ENCODE measurements at places on chromosomes 6 and 20.

DNA sequence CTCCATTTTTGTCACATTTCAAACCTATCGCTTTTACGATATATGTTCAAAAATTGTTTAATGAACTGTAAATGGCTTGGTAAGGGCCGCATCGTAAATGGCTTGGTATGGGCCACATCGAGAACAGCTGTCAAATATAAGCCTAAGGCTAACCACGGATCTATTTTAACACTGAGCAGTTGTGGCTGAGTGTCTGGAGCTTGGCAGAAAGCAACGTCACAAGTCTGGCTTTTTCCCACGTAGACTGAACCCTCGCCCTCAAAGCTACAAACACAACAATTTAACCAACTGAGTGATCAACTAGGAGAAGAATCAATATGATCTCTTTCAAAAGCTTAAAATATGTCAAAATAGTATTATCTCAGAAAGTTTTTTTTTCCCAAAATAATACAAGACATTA is 71.4 kb upstream of the PRSS16 start:
- peaks cover 18% of the 10 kb centered on the region for H3K4me1 ChIP-seq
- H3K27ac ChIP-seq, result peak overlapping the region; percentile 97
- no peaks in the 10 kb centered on the region for H3K36me3 ChIP-seq
- DNase-seq, result peak; percentile 34
- H3K27me3 ChIP-seq, result peaks cover 4% of the 10 kb centered on the region

- peak overlapping the region; percentile 82 for H3K27ac ChIP-seq
- no peaks in the 10 kb centered on the region for H3K36me3 ChIP-seq
- no peaks in the 10 kb centered on the region for H3K27me3 ChIP-seq
- peak overlapping the region; percentile 73 for H3K4me3 ChIP-seq
These were observed 17.8 kb upstream of the ZNF217 start for GRCh38 chr20:53611449-53611894.

DNA sequence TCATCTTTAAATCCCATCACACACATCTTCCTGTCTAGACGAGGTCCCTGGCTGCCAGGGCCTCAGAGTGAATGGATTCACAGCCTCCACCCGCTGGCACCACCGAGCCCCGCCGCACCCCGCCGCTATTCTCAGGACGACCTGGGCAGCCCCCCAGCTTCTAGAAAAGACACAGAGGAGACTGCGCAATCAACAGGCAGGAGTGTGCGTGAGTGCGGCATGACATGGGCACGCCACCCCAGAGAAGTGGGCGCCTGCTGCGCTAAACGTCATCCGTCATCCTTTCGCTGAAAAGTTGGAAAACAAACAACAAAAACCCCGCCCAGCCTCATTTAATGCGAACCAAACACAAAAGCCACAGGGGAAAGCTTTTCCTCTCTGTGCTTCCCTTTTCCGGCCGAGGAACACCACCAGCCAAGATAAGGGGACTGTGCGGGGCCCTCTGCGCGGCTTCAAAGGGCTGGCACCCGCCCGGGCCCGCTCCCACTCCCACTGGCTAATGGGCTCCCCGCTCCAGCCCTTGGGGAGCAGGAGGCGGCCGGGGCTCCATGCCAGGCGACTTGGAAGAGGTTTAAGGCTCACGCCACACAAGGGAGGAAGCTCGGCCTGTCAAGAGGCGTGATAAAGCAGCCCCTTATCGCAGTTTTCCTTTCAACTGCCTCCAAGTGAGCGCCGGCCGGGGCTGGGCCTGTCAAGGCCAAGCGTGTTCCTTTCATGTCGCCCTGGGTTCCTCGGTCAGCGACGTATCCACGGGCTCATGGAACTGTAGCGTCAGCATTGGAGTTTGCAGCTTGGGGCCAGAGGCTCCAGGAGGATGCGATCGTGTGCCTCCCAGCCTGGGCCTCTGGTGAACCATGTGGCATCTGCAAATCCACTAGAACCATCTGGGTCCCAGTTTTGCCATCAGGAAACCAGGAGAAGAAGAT is 50.1 kb downstream of the NFATC2 start:
- no peak overlapping the region for H3K4me3 ChIP-seq
- peaks cover 5% of the 10 kb centered on the region for H3K27me3 ChIP-seq
- H3K36me3 ChIP-seq, result no peaks in the 10 kb centered on the region
- DNase-seq, result no peak

- no peaks in the 10 kb centered on the region for H3K36me3 ChIP-seq
- DNase-seq, result no peak
- no peak overlapping the region for H3K27ac ChIP-seq
- H3K4me3 ChIP-seq, result no peak overlapping the region
- H3K27me3 ChIP-seq, result peaks cover 47% of the 10 kb centered on the region
These were observed 6.6 kb downstream of the SLC52A3 start for GRCh38 chr20:761418-762381.

- peaks cover 17% of the 10 kb centered on the region for H3K36me3 ChIP-seq
- H3K4me1 ChIP-seq, result no peaks in the 10 kb centered on the region
- peaks cover 44% of the 10 kb centered on the region for H3K27me3 ChIP-seq
- no peak overlapping the region for H3K4me3 ChIP-seq
These were observed 21.7 kb upstream of the MYT1 start for GRCh38 chr20:64142590-64142989.

GRCh38 chr6:163165922-163166321 is 248.6 kb upstream of the QKI start:
- no peak for DNase-seq
- no peaks in the 10 kb centered on the region for H3K4me1 ChIP-seq
- H3K36me3 ChIP-seq, result no peaks in the 10 kb centered on the region

- no peaks in the 10 kb centered on the region for H3K27me3 ChIP-seq
- H3K4me3 ChIP-seq, result no peak overlapping the region
- no peak for DNase-seq
- H3K36me3 ChIP-seq, result peaks cover 20% of the 10 kb centered on the region
- H3K4me1 ChIP-seq, result no peaks in the 10 kb centered on the region
- H3K27ac ChIP-seq, result no peak overlapping the region
These were observed 6.3 kb upstream of the GABRR2 start for GRCh38 chr6:89321131-89321970.

DNA sequence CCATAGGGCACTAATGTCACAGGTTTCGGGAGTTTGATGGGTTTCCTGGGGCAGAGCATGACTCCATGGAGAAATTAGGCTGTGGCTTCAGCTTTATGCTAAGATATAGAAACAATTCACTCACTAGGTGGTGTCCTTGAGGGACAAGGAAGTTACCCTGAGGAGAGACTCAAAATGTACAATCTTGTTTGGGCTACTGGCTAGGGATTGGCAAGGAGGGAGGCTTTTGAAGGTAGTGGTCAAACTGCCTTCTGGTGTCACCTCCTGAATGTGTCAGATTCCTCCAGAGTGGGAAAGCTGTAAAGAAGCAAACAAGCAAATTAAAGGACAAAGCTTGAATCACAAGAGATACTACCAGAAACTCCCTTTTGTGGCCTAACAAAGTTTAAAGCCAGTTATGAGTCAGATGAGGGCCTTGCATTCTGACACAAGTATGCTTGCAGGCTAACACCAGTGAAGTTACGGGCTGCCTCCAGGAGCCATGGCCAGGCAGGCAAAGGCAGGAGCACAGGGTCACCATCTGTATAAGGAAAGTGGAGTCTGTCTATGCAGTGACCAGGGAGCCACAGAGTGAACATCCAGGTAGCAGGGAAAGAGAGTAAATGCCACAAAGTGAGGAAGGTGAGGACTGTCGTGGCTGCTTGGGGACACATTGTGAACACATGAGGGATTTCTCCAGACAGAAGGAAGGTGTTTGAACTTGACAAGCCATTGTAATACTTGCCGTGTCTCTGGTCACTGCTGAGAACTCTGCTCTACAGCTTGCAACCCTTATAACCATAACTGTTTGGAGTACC is 107.7 kb upstream of the DTNBP1 start:
- H3K27ac ChIP-seq, result no peak overlapping the region
- H3K36me3 ChIP-seq, result no peaks in the 10 kb centered on the region
- DNase-seq, result peak; percentile 8
- no peaks in the 10 kb centered on the region for H3K4me1 ChIP-seq
- no peaks in the 10 kb centered on the region for H3K27me3 ChIP-seq
- H3K4me3 ChIP-seq, result no peak overlapping the region

- H3K4me1 ChIP-seq, result peaks cover 27% of the 10 kb centered on the region
- no peak overlapping the region for H3K27ac ChIP-seq
- H3K36me3 ChIP-seq, result no peaks in the 10 kb centered on the region
- DNase-seq, result no peak
- H3K4me3 ChIP-seq, result no peak overlapping the region
These were observed 101.9 kb upstream of the RNF24 start for GRCh38 chr20:4117158-4117740.

GRCh38 chr6:20058121-20058905 is 154.0 kb downstream of the MBOAT1 start:
- no peak for DNase-seq
- H3K27me3 ChIP-seq, result peaks cover 6% of the 10 kb centered on the region
- no peak overlapping the region for H3K4me3 ChIP-seq
- H3K36me3 ChIP-seq, result no peaks in the 10 kb centered on the region
- no peak overlapping the region for H3K27ac ChIP-seq

- H3K27me3 ChIP-seq, result no peaks in the 10 kb centered on the region
- peaks cover 5% of the 10 kb centered on the region for H3K36me3 ChIP-seq
- H3K27ac ChIP-seq, result no peak overlapping the region
- DNase-seq, result no peak
- no peak overlapping the region for H3K4me3 ChIP-seq
- H3K4me1 ChIP-seq, result no peaks in the 10 kb centered on the region
These were observed 106.3 kb upstream of the GJE1 start for GRCh38 chr6:142026471-142026870.

DNA sequence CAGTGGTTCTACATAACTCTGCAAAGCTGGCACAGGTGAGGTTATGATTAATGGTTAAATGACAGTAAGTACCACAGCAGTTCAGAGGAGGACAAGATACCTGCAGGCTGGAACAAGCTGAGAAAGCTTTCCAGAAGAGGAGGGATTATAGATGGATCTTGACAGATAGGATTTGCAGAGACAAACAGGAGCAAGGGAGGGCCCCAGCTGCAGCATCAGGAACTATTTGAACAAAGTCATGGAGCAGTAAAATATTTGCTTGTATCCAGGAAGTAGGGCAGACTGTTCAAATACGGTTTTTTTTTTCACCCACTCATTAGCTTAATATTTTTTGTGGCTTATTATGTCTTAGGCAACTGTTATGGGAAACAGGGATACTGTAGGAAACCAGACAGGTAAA is 144.4 kb upstream of the MAN1A1 start:
- H3K36me3 ChIP-seq, result no peaks in the 10 kb centered on the region
- no peak overlapping the region for H3K27ac ChIP-seq
- no peak for DNase-seq

- peaks cover 17% of the 10 kb centered on the region for H3K4me1 ChIP-seq
- DNase-seq, result no peak
- H3K27ac ChIP-seq, result no peak overlapping the region
- H3K36me3 ChIP-seq, result no peaks in the 10 kb centered on the region
These were observed 100.6 kb downstream of the PREX1 start for GRCh38 chr20:48727226-48727625.

GRCh38 chr6:56043761-56044160 is 168.4 kb upstream of the BMP5 start:
- no peak for DNase-seq
- H3K27me3 ChIP-seq, result peaks cover 1% of the 10 kb centered on the region
- H3K36me3 ChIP-seq, result no peaks in the 10 kb centered on the region
- peaks cover 12% of the 10 kb centered on the region for H3K4me1 ChIP-seq

DNA sequence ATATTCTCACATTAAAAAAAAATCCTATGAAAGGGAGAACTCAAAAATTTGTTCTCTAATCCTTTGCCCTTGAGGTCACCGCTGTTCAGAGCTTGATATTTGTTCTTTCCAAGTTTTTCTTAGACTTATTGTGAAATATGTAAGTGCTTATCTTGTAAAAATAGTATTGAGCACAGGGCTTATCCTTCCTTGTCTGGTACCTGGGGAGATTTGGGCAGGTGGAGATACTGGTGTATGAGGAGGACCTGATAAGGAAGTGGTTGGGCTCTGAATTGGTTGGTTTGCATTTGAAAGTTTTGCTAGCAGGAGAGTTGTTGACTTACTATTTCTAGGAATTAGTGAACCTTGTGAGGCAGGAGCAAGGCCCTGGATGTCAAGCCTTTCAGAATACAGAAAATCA is 28.9 kb upstream of the ANKEF1 start:
- DNase-seq, result no peak
- no peak overlapping the region for H3K4me3 ChIP-seq
- no peaks in the 10 kb centered on the region for H3K27me3 ChIP-seq
- H3K27ac ChIP-seq, result no peak overlapping the region

DNA sequence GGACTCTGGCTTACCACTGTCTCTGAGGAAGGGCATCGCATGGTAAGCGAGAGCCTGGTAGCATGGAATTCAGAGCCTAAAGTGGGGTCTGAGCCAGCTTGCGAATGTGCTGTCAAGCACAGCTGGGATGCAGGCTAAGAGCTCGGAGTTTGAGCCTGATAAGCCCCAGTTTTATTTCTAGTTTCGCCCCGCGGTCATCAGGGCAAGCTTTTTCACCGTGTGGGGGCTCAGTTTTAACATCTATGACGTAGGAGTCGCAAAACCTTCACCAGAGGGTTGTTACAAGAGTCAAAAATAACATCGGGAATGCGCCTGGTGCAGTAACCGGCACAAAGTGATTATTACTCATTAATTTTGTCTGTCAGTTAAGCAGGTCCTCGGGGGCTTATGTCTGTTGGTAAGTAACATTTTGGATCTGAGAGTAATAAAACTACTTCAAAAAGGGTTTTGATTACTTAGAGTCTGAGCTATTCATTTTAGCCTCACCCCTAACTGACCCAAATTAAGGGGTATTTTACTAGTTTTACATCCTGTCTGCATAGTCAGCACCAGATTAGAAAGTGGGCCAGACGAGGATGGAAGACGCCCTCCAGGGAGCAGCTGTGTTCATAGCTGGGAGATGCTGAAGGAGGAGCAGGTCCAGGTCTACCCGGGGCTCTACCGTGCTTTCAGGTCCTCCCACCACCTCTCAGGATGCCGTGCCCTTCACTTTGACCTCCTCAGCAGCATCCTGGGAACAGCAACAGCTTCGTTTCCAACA is 29.7 kb downstream of the SLC22A23 start:
- DNase-seq, result no peak
- no peaks in the 10 kb centered on the region for H3K36me3 ChIP-seq
- H3K27me3 ChIP-seq, result peaks cover 24% of the 10 kb centered on the region
- no peak overlapping the region for H3K4me3 ChIP-seq

GRCh38 chr6:86456821-86457220 is 480.5 kb upstream of the HTR1E start:
- H3K36me3 ChIP-seq, result peaks cover 6% of the 10 kb centered on the region
- no peak overlapping the region for H3K4me3 ChIP-seq
- H3K4me1 ChIP-seq, result no peaks in the 10 kb centered on the region
- peaks cover 3% of the 10 kb centered on the region for H3K27me3 ChIP-seq
- H3K27ac ChIP-seq, result no peak overlapping the region

GRCh38 chr20:34312024-34312460 is 8.9 kb upstream of the AHCY start:
- no peak overlapping the region for H3K27ac ChIP-seq
- no peak for DNase-seq
- peaks cover 2% of the 10 kb centered on the region for H3K27me3 ChIP-seq

DNA sequence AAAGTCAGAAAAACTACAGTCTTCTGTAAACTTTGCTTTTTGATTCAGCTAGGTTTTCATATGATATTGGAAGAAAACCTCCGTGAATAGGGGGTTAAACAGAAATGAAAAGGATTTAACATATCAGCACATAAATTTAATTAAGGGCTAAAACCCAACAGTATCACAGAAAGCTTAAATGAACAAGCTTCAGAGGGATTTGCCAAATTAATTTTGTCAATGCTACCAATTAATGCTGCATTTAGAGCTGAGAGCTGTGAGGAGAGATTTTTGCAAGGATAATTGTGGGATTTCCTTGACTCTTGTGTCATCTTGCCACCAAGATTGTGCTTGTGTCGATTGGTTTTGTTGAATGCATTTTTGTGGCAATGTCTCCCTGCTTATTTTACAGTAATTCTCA is 379.9 kb downstream of the CD109 start:
- H3K4me1 ChIP-seq, result peaks cover 39% of the 10 kb centered on the region
- H3K27me3 ChIP-seq, result no peaks in the 10 kb centered on the region
- 0 out of 2 replicates have a peak, but pooled peaks cover 3% of the 10 kb centered on the region for H3K36me3 ChIP-seq
- H3K4me3 ChIP-seq, result no peak overlapping the region

Data from HFFc6 (cell line).